Effector CD4-positive, alpha-beta T cell (primary cell): ENCODE measurements at places on chromosomes 7 and 10.

DNA sequence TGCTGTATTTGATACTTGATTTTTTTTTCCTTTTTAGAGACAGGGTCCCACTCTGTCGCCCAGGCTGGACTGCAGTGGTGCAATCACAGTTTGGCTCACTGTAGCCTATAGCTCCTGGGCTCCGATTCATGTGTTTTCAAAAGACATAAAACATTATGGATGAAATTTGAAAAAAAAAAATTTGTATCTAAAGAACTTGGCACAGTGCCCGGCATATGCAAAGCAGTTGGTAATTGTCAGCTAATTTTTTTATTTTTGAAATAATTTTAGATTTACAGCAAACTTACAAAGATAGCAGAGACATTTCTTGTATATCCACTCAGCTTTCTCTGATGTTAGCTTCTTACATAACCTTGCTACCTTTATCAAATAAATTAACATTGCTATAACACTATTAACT is 20.3 kb upstream of the SAMD8 start:
- no peak for DNase-seq

- DNase-seq, result no peak
These were observed 142.8 kb downstream of the LSM5 start for GRCh38 chr7:32347244-32347828.

GRCh38 chr7:47089068-47089417 is 492.9 kb downstream of the TNS3 start:
- no peak for DNase-seq

GRCh38 chr7:12729112-12729511 is 41.7 kb downstream of the ARL4A start:
- DNase-seq, result no peak

- no peak for DNase-seq
These were observed 1354.5 kb downstream of the XPNPEP1 start for GRCh38 chr10:108568824-108569223.

DNA sequence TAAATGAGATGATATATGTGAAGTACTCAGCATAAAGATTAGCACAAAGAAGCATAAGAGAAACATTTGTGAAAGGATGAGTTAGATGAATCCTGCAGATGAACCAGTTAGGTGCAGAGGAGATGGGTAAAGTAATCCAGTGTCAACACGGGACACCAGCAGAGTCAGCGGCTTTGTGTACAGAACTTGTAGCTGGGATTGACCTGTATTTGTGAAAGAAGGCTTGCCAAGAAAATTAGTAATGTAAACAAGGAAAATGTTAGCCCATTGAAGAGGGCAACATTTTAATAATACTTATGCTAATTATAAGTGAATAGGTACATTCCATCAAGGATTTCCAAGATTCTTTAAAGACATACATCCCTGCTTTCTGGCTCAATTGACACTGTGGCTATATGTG is 255.7 kb downstream of the PTEN start:
- DNase-seq, result no peak

DNA sequence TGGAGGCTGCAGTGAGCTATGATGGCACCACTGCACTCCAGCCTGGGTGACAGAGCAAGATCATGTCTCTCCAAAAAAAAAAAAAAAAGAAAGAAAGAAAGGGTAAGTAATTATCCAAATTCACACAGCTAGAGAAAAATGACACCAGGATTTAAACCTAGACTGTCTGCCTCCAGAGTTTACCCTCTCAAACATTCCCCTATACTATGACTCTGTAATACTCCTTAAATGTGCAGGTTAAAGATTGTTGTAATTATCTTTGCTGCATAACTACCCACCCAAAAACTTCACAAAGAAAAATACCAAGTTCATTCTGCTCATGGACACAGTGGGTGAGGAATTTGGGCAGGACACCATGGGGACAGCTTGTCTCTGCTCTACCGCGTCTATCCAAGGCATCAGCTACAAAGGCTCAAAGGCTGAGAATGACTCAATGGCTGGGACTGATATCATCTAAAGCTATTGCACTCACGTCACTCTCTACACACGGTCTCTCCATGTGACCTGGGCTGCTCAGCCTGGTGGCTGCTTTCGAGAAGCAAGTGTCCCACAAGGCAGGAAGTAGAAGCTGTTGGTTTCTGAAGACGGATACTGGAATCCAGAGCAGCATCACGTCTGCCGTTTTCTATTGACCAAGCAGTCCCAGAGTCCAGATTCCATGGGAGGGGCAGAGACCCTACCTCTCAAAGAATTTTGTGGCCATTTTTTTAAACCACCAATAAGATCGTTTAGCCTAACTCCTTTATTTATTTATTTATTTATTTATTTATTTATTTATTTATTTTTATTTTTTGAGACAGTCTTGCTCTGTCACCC is 185.7 kb upstream of the AUTS2 start:
- no peak for DNase-seq

DNA sequence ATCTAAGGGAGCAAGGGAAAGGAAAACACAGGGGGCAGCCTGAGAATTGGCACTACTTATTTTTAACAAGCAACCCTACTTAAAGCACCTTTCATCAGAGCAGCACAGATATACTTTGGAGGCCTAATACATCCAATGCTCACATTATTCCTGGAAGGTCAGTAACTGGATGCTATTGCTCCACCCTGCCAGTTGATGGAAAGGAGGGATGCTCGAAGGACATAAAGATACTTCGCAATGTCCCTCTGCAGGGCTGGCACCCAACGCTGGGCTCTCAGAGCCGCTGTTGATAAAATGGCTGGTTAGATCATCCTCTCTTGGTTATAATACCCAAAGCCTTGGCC is 307.9 kb upstream of the AOAH start:
- DNase-seq, result no peak

DNA sequence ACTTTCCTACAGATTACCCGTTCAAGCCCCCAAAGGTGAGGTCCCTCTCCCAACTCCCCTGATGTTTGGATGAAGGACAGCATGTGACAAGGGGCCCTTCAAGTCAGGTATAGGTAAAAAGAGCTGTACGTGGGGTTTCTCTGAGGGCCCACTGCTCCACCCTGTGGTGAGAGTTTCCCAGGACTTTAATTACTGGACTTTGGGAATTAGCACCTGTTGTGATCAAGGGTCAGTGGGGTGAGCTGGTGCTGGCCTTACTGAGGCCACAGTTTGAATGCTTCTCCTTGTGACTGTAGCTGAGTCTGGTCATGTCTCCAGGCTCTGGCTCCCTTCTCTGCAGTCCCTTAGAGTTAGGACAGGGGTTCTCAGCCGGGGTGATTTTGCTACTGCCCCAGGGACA is 16.8 kb downstream of the UBE2D4 start:
- no peak for DNase-seq

GRCh38 chr10:122877264-122877663 is 2.1 kb downstream of the FAM24B start:
- DNase-seq, result no peak

- no peak for DNase-seq
These were observed 51.7 kb downstream of the ADRA2A start for GRCh38 chr10:111128331-111129180.

- DNase-seq, result no peak
These were observed 169.6 kb downstream of the SRPK2 start for GRCh38 chr7:105218939-105219770.

DNA sequence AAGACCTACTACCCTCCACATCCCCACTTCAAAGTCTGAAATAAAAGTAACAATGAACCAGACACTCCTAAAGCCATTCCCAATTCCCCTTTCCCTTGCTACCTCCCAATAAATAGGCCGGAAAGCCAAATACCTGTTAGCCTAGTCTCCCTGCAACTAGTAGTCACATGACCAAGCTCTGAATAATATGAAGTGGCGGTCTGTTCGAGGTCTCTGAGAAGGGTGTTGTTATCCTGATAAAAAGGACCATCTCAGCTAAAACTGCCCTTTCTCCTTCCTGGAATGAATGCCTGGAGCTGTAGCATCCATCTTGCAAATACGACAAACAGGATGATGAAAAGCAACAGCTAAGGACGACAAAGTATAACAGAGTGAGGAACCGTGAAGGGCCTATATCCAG is 6.0 kb downstream of the KIF5B start:
- DNase-seq, result no peak
